ENCODE measurements at places on chromosomes 11 and 22.

GRCh38 chr11:65931773-65932557, 12.7 kb downstream of the DRAP1 start:
- DNase-seq, result no peak

- no peak for DNase-seq
These were observed 22.5 kb downstream of the FADS3 start for GRCh38 chr11:61868571-61869428.

- DNase-seq, result no peak
These were observed 117.9 kb downstream of the MED15 start for GRCh38 chr22:20625270-20625669.

- DNase-seq, result no peak
These were observed 10.6 kb downstream of the P2RX3 start for GRCh38 chr11:57348636-57349313.

DNA sequence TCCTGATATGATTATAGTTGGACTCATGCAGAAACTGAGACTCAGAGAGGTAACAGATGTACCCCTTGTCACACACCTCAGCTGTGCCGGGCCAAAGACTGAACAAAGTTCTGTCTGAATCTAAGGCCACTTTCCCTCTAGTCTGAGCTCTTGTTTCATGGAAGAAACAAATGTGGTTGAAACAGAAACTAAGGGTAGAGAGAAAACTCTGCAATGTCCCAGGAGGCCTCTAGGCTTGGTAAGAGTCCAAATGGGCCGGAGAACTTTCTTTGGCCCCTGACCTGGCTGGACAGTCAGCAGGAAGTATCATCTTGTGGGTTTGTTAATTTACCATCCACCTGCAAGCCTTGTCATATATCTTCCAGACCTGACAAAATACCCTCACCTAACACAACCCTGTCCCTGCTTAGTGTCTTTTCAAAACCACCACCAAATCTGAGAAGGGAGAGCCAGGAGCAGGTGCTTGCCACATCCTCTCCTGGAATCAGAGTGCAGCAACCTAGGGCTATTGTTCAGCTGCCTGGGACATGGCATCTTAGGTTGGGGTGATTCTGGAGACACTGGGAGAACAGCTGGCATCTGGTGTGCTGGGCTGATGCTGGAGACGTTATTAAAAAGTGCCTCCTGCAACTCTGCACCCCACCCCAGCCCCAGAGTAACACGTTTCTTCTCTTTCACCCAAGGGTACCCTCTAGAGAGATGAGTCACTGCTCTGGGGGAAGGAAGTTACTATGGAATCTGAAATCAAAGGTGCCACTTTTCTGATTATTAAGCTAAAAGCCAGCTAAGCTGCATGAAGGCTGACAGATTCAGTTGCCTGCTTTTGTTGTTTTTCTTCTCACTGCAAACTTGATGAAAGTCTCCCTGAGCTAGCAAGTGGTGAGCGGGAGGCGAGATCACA, 126.3 kb upstream of the TIMP3 start:
- no peak for DNase-seq
